ENCODE measurements at places on chromosomes 12 and 14.

GRCh38 chr12:46221255-46222128, 47.4 kb downstream of the SLC38A1 start:
- DNase-seq = peak; percentile 59

- no peak for DNase-seq
Measured at GRCh38 chr12:2857021-2857431, at the start of gene TEX52. Gene TEX52 (minus strand): TSS chr12:2857039. CDS start chr12:2857026, 13 bp downstream.

DNA sequence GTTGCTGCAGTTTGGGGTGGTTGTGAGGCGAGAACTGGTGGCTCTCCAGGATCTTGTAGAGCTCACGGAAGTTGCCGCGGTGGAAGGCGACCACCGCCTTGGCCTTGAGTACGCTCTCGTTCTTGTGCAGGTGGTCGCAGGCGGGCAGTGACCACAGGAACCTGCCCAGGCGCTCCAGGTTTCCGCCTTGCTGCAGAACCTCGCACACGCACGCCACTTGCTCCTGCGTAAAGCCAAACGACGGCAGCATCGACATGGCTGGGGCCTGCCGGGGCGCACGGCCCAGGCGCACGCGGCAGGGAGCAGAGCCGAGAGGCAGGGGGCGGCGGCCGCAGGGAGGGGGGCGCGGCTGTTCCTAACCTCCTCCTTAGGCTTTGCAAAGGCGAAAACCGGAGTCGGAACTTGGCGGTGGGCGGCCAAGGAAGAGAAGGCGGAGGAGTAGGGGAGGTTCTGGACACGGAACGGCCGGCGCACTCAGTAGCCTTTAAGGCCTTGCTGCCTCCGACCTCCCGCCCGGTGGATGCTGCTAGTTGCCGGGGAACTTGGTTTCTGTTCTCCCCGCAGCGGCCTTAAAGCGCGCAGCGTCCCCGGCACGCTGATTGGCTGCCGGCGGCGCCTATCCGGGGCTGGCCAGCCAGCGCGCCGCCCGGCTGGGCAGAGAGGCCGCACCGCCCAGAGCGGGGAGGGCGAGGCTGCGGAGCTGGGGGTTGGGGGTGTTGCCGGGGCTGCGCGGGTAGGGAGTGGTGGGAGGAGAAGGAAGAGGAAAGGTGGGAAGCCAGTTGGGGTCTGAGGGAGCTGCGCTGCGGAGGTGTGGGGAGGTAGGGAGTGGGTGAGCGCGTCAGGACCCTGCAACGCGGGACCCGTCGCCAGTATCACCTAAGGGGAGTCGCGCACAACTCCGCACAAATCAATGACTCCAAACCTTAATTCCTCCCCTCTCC, at the start of gene SIX1:
Gene SIX1, minus strand, starts transcription at position 544 of the 941 bp plus-strand sequence. Its CDS starts 288 bp downstream, at position 256.
- peak; percentile 81 for DNase-seq

- DNase-seq = no peak
Measured at GRCh38 chr12:81683881-81684280, 75.3 kb downstream of the PPFIA2 start.

- DNase-seq = no peak
Measured at GRCh38 chr14:75213172-75213571, 36.8 kb upstream of the TMED10 start.

DNA sequence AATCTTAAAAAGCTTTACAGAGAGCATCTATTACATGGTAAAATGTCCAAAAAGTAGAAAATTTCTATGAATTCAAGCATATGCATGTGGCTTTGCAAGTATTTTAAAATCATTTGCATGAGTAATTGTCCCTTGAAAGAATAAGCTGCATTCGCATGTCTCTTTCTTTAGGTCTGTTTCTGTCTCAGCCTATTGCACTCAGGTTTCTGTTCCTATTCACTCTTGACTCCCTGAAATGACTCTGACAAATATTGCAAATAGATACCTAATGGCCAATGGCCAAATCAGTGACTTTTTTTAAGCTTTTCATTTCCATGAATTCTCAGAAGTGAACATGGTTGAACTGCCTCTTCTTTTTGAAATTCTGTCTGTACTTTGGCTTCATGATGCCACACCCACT, 6.4 kb upstream of the TTC8 start:
- DNase-seq = no peak
